ENCODE measurements at places on chromosomes 5 and 9. TPM values are rescaled to one million over a fixed set of nuclear protein-coding genes. Genes with fewer than 3 reads are reported as not detected.

SLC34A1 gene
- not detected for total RNA-seq

FRRS1L gene
- 0.15 TPM for total RNA-seq

EIF4E1B gene
- total RNA-seq, result not detected

C7 gene
- not detected for total RNA-seq

GLRA1 gene
- total RNA-seq, result not detected

C5orf15 gene
- 66.0 TPM for total RNA-seq

All from A549 treated with DMSO at 1 μM for 4 hours (cell line).